Left renal pelvis (tissue), 4 donors: ENCODE measurements at places on chromosomes 3 and 15. TPM values are rescaled to one million over a fixed set of nuclear protein-coding genes. Genes with fewer than 3 reads are reported as not detected.

ZNF654 gene
- 20.8 TPM for polyA plus RNA-seq

PPP4R2 gene
- 90.0 TPM for polyA plus RNA-seq

BCL2A1 gene
- 6.3 TPM for polyA plus RNA-seq

CPNE9 gene
- not detected for polyA plus RNA-seq

TNFSF10 gene
- 41.7 TPM for polyA plus RNA-seq

ERC2 gene
- 3.1 TPM for polyA plus RNA-seq

CLDN18 gene
- 2.1 TPM for polyA plus RNA-seq

CAMK2N2 gene
- polyA plus RNA-seq: 0.14 TPM

CCR8 gene
- polyA plus RNA-seq: not detected
